ENCODE measurements at places on chromosomes 7 and 10.

DNA sequence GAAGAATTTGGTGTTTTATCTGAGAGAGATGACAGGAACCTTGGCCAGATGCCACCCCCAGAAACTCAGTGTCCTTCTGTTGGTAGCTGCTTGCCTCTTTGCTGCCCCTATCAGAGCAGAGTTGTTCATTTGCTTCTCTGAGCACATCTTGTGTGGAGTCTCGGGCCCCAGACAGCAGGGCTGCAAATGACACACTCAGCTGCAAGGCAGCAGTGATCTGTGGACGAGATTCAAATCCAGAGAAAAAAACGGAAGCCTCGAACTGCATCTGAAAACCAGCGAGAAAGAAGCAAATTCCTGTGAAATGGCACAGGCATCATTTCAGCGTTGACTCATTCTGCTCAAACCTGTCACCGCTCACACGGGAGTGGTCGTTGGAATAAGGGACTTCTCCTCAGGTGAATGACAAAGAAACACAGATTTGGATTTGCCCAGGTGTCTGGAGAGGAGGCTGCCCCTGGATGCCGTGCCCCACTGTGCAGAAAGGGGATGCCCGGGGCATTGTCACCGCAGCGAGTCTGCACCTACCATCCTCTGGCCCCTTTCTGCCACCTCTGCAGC is 144.7 kb downstream of the PFKFB3 start:
- peak; percentile 9 for DNase-seq

GRCh38 chr10:69328380-69328735 is 50.1 kb downstream of the HK1 start:
- DNase-seq: no peak

GRCh38 chr7:41029072-41029499 is 673.8 kb downstream of the INHBA start:
- DNase-seq: peak; percentile 82

- DNase-seq: no peak
These were observed 8.9 kb downstream of the AGFG2 start for GRCh38 chr7:100547872-100548271.

DNA sequence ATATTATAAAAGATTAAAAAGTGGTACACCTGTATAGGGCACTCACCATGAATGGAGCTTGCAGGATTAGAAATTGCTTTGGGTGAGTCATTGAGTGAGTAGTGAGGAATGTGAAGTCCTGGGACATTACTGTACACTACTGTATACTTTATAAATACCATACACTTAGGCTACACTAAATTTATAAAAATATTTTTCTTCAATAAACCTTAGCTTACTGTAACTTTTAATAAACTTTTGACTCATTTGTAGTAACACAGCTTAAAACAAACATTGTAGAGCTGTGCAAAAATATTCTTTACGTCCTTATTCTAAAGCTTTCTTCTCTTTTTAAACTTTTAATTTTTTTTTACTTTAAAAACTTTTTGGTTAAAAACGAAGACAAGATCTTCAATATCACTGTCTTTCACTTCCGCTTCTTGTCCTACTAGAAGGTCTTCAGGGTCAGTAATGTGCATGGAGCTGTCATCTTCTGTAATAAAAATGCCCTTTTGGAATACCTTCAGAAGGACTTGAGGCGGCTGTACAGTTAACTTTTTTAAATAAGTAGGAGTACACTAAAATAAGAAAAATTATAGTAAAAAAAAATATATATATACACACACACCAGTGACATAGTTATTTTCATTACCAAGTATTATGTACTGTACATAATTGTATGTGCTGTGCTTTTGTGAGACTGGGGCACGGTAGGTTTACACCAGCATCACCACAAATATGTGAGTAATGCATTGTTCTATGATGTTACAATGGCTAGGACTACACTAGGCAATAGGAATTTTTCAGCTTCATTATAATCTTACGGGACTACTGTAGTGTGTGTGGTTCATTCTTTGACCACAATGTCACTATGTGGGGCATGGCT is 3.5 kb downstream of the STK31 start:
- peak; percentile 49 for DNase-seq

GRCh38 chr10:1107679-1108078 is 51.5 kb downstream of the WDR37 start:
- no peak for DNase-seq

- DNase-seq: no peak
These were observed 59.7 kb downstream of the IGF2BP3 start for GRCh38 chr7:23410446-23411183.

DNA sequence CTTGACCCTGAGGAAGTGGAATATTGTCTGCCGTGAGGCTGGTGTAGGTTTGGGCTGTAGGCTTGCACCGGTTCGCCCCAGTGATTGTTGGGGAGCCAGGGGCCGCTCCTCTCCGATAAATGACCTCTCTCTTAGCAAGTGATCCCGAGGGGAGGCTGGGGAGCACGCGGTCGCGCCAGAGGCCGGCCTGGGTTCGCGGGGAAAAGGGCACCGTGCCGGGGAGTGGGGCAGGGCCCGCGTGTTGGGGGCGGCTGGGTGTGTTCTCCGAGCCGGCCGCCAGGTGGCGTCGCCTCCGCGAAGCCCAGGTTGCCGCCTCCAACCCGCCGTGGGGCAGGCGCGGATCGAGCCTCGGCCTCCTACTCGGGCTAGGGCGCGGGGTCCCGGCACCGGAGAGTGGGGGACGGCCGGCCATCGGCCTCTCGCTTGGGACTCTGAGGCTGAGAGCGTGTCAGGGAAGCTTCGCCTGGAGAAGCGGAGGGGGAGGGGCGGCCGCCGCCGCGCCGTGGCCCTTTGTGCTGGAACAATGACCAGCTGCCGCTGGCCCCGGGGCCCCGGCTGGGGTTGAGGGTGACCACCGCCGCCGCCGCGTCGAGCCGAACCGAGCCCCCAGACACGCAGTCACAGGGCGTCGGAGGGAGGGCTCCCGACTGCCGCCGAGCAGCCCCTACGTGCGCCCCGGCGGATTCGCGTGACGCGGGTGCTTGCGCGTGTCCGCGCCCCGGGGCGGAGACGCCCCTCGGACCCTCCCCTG is 442 bp upstream of the LZTS2 start:
- peak; percentile 88 for DNase-seq

- no peak for DNase-seq
These were observed 385.8 kb upstream of the KLF6 start for GRCh38 chr10:4170633-4171314.

- DNase-seq: no peak
These were observed 131.9 kb downstream of the TMEM26 start for GRCh38 chr10:61321041-61321857.

DNA sequence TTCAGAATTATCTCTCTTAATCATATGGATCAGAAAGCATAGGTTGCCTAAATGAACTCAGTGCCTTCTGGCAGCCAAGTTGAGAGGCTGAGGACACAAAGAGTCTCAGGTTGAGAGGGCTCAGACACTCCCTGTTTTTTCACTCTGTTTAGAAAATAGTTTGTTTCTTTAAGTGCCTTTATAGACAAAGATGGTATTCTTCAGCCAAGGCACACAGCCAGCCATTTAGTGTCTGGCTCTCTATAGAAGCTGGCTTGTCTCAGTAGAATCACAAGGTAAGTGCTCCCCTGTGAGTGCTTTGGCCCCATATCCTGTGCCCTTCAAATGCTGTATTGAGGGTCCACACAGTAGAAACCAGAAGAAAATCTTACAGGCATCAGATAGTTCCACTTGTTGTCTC is 3.6 kb downstream of the GPR158 start:
- DNase-seq: no peak

- DNase-seq: no peak
These were observed 2.6 kb upstream of the TCERG1L start for GRCh38 chr10:131314148-131314547.

DNA sequence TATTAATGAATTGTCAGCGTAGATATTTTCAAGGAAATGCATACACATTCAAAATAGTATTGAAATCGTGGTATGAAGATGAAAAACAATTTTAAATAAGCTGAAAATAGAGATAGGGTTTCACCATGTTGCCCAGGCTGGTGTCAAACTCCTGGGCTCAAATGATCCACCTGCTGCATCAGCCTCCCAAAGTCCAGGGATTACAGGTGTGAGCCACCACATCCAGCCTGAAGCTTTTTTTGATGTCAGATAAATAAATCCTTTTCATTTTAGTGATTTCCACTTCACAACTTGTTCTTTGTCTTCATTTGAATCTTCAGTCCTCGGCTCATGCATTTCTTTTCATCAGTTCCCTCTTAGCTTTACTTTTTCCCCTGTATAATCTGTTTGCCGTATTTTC is 4.6 kb downstream of the CDK13 start:
- no peak for DNase-seq

GRCh38 chr7:75843613-75844116 is 30.1 kb upstream of the CCL24 start:
- no peak for DNase-seq

- no peak for DNase-seq
These were observed 795.6 kb downstream of the PHTF2 start for GRCh38 chr7:78594156-78594555.

GRCh38 chr7:17968791-17969715 is 28.8 kb upstream of the SNX13 start:
- no peak for DNase-seq

DNA sequence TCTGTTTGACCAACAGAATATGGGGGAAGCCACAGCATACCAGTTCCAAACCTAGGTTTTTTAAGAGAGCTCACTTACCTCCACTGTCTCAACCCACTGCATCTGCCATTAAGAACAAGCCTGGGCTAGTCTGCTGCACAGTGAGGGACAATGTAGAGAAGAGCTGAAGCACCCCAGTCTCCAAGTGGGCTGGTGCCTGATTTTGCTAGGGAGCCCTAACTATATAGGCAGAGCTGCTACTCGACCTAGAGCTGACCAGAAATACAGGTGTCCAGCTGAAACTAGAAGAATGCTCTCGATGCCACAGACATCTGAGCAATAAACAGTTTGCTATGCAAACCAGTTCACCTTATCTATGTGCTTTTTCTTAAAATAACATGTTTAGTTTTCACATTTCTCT is 106.9 kb upstream of the BET1 start:
- DNase-seq: no peak

- no peak for DNase-seq
These were observed 28.5 kb upstream of the DPYSL4 start for GRCh38 chr10:132158122-132158741.

DNA sequence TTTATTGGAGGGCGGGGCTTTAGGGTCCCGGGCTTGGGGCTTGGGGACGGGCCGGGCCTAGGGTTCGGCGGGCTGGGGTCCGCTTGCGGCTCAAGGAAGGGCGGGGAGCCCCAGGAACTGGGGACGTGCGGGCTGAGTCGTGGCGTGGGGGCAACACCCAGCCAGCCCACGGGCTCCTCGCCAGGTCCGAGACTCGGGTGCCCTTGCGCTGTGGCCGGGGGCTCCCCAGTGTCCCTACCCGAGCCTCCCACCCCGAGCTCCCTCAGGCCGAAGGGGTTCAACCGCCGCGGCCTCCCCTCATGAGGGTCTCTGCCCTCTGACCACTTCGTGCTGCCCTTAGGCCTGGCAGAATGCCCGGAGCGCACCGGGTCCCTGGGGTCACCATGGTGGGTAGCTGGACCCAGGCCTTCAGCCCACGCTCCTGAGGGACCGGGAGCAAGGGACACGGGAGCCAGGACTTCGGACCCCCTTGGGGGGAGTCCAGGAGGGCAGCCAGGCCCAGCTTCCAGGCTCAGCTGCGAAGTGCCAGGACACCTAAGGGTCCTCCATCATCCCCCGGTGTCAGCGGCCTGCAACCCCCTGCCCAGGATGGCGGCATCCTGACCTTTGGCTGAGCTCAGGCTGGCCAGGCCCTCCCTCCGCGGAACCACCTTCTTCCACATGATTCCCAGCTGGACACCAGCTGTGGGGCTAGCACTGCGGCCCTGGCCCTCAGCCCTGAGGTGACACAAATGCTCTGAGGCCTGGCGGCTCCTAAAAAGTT is 524 bp upstream of the FUOM start:
- no peak for DNase-seq

- no peak for DNase-seq
These were observed 771 bp upstream of the NUDCD3 start for GRCh38 chr7:44491229-44491628.

DNA sequence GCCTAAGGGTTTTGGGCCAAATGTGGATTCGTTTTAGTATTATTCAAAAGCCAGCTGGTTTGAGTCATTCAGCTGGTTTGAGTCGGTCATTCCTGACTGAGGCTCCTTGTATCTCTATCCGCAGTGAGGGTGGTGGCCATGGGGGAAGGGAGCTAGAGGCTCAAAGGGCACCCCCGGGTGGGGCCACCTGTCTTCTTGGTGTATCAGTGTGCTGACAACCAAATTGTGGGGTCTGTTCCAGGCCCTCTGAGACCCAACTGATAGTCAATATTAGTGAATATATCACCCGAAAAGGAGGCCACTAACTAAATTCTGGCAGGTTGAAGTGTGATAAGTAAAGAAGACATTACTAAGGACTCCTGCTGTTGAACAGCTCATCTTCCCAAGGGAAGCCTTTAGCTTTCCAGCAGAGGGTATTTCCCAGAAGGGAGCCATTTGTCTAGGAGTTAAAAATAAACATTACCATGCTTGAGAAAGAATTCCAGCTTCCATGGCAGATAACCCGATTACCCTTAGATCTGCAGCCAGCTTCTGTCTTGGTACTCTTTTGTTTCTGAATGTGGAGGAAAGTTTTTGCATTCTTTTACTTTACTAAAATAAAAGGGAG is 29.9 kb upstream of the DDX50 start:
- no peak for DNase-seq

Measured in urothelium cell line (cell line).